ENCODE measurements at places on chromosomes 7 and 10.

- DNase-seq = no peak
Measured at GRCh38 chr10:49186613-49187012, 1.6 kb downstream of the TMEM273 start.

DNA sequence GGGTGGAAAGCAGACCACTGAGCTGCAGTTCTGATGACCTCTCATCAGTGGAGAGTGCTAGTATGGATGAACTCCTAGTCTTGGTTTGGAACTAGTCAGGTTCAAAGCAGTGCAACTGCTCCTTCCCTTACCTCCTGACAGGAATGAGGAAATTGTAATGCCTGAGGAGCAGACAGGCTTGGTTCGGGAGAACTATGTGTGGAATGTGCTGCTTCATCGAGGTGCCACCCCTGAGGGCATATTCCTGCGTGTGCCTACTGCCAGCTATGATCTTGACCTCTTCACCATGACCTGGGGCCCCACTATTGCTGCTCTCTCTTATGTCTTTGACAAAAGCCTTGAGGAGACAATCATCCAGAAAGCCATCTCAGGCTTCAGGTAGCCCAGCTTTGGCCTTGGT, 27.4 kb upstream of the NFKB2 start:
- no peak for DNase-seq

DNA sequence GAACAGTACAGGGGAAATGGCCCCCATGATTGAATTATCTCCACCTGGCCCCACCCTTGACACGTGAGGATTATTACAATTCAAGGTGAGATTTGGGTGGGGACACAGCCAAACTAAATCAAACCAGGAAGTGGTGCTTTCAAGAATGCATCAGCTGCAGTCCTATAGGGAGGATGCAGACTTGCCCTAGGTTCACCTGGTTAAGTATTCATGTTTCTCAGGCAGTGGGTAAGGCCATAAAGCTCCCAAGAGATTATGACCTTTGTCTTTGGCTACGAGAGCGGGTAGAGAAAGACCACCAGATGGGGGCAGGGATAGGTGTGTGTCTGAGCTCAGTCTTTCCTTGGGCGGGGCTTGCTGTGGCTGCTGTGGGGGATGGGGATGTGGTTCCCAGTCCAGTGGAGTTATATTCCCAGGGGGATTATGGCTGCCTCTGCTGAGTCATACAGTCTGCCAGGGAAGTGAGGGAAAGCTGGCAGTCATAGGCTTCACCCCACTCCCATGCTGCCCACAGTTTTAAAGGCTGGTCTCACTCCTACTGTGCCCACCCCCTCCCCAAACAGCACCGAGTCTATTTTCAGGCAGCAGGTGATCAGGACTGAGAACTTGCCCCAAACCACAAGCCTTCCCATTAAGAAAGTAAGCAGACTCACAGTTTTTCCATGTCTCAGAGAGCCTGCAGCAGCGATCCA, 8.4 kb upstream of the R3HCC1L start:
- DNase-seq = no peak

DNA sequence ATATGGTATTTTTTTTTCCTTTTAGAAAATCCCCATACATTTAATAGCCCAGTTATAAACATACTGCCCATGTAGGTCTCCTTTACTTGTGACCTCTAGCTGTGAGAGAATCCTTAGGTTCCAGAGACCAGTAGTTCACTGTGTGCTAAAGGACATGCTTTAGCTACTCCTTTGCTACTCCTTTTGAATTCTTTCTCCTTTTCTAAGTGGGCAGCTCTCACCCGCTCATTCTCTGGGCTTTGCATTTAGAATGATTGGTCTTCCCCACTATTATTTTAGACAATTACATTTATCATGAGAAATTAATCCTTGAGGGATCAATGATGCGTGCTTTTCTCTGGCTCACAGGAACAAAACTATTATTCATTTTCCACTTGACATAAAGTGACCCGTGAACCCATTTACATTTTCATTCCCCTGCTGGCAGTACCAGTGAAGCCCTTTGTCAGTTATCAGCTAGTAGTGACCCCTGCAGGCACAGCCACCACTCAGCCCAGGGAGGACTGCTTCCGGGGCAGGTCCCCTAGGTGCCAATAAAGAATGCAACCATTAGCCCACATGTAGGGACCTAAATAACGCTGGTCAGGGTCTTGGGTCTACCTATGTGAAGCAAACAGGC, 844.3 kb downstream of the CNTNAP2 start:
- DNase-seq = no peak

DNA sequence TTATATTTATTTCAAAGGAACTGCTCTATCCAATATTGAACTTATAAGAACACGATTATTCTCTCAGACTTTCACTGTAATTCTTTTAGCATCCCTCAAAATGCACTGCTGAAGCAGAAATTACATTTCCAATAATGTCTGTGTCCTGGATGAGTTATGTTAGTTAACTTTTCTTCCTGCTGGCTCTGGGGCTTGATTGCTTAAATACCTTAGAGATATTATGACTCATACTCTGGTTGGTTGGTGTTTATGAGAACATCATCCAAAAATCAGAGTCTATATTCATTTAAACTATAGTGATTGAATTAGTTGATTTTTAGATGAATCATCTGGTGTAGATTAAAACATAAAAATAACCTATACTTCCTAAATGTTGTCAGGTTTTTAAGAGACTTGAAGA, 246.3 kb upstream of the VWC2 start:
- no peak for DNase-seq

DNA sequence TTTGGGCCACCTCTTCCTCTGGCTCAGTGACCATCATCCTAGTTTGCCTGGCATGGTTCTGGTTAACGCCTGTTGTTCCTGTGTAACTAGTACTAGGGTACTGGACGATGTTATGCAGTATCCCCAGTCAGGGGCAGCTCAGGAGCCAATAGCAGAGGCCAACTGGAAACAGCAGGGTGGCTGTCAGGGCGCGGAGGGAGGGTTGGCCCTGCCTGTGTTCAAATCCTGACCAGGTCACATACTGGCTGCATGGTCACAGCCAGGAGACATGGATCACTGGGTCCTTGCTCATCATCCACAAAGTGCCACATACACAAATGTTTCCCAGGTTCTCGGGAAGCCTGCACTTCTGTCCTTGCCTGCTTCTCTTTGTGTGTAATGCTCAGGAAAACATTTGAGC, 12.3 kb upstream of the RBP3 start:
- no peak for DNase-seq

GRCh38 chr7:61576-62360, 130.6 kb upstream of the FAM20C start:
- DNase-seq = no peak

- no peak for DNase-seq
Measured at GRCh38 chr10:386771-387592, 251.7 kb downstream of the ZMYND11 start.

GRCh38 chr7:774161-775109, 47.4 kb upstream of the PRKAR1B start:
- peak; percentile 73 for DNase-seq

- no peak for DNase-seq
Measured at GRCh38 chr10:105149371-105149891, 508.3 kb downstream of the SORCS3 start.

DNA sequence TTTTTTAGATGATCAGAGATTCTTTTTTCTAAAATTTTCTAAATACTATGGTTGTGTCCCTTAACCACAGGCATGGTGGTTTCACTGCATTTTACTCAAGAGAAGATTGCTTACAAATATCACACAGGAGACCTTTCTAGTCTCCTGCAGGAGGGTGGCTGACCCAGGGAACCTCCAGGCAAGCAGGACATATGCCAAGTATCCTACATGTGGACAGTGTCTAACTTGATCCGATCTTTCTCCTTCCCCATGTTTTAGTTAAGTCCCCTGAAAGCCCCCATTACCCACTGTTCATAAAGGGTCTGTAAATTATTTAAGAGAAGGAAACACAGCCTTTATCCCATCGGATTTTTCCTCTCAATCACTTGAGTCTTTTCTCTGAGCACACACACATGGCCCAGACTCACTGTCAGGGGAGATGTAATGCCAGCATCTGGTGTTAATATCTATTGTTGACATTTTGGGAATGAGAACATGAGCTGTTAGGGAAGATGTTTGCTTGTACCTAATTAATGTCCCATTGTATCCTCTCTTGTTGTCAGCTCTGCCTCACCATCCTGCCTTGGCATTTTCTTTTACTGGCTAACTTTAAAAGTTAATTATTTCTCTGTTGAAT, 755.2 kb downstream of the AUTS2 start:
- peak; percentile 57 for DNase-seq

DNA sequence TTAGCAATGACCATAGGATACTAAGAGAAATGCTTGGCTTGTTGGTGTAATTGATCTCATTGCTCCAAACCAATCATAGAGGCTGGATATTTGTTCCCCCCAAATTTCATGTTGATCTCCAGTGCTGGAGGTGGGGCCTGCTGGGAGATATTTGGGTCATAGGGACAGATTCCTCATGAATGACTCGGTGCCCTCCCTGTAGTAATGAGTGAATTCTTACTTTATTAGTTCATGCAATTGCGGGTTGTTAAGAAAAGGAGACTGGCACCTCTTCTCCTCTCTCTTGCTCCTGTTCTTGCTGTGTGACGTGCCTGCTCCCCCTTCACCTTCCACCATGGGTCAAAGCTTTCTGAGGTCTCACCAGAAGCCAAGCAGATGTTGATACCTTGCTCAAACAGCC, 630.1 kb downstream of the CALN1 start:
- DNase-seq = no peak

GRCh38 chr10:71023704-71024283, 135.4 kb upstream of the PCBD1 start:
- no peak for DNase-seq

DNA sequence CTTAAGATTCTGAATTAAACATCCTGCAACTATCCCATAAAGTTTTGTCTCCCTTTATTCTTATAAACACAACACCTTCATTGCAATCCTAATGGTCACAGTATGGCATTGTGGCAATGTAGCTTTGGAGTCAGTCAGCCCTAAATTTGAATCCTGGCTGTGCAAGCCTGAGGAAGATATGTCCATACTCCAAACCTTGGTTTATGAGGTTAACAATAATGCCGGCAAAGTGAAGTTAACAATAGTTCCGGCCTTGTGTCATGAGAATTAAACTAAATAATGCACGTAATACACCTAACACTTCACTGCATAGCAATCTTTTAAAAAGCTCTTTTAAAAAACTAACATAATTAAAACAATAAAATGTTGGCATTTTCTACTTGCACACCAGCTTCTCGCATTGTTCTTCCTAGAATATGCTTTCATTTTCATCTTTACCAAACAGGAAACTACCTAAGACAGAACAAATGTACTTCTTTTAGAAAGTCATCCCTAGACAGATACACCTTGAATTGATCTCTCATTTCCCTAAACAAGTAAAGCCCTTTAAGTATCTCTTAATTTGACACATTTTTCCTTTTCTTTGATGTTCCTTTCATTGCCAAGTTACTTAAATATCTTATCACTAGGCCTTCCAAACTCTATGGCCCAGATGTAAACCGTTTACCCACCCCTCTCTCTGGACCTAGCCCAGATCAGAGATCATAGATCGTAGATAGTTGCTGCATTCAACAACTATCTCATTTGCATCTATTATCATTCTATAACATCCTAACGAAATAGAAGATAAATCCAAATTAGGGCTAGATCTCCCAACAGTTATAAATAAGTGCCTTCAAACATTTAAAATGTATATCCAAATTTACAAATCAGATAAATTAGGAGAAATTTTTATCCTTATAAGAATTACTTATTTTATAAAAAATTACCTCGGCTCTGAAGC, 66.7 kb downstream of the CREB3L2 start:
- no peak for DNase-seq

GRCh38 chr7:23254051-23254681, 7.6 kb downstream of the GPNMB start:
- no peak for DNase-seq

DNA sequence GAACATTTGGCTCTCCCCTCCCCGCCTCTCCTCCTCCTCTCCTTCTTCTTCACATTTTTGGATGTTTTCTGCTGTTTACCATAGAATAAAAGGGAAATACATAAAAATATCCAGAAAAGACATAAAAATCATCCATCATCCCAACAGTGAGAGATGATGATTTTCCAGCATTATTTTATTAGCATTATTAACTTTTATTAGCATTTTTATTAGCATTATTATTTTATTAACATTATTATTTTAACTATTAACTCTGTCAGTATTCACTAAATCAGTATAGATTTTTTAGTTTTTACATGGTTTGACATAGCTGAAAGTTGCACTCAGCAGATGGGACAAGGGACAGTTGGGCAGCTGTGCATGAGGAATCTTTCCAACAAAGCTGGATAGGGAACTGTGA, 16.2 kb upstream of the SLC35B4 start:
- DNase-seq = no peak

DNA sequence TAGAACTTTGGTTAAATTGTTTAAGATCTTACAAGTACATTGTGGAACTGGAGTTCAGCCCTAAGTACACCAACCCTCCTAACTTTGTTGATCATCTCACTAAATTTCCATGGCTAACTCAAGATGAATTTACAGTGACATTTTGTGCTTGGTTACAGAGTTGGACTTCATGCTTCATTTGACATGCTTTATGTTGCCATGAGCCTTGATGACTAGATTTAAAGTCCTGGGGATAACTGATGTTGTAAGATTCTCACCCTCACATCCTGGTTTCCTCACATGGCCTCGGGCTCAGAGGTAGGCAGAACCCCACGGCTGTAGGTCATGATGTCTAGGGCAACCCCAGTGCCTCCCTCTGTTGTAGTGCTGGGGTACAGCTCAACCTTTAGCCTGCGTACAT, 397.2 kb upstream of the IGFBP3 start:
- DNase-seq = no peak

DNA sequence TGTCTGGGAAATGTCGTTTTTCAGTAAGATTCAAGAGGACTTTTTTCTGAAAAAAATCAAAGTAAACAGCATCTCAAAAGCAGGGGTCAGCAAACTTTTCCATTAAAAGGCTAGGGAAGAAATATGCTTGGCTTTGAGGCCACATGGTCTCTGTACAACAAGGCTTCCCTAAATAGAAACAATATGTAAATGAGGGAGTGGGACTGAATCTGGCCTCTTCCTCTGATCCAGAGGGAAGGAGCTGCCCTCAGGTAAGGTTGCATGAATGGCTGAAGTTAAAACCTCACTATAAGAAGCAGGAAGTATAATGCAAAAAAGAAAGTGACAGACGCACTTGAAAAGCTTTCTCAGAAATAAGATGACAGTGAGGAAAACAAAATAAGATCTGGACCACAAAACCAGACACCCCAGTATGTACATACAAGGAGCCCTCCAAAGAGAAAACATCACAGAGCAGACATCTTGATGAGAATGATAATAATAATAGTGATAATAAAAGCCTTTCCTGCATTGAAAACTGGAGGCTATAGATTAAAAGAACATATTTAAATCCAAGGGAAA, 115.2 kb downstream of the PLXNA4 start:
- no peak for DNase-seq

- peak; percentile 49 for DNase-seq
Measured at GRCh38 chr7:116706668-116707126, 34.7 kb downstream of the MET start.

GRCh38 chr7:132240262-132240661, 336.0 kb downstream of the PLXNA4 start:
- no peak for DNase-seq

GRCh38 chr7:114818501-114818900, 103.4 kb upstream of the MDFIC start:
- peak; percentile 68 for DNase-seq
